A549 (cell line): ENCODE measurements at places on chromosomes 3 and 15. TPM values are rescaled to one million over a fixed set of nuclear protein-coding genes. Genes with fewer than 3 reads are reported as not detected.

SYNPR gene
- not detected in 3 replicates for polyA plus RNA-seq

PLA2G4F gene
- polyA plus RNA-seq = not detected in 3 replicates

CPA3 gene
- not detected in 3 replicates for polyA plus RNA-seq

SAMD7 gene
- polyA plus RNA-seq = not detected in 3 replicates

HGD gene
- 35.1 to 48.8 TPM (median 46.1 TPM) in 3 replicates for polyA plus RNA-seq

TMEM108 gene
- not detected in 3 replicates for polyA plus RNA-seq

WNT5A gene
- 0.55 to 1.3 TPM (median 1.1 TPM) in 3 replicates for polyA plus RNA-seq

GRK7 gene
- polyA plus RNA-seq = 0.03 TPM in 1 of 3 replicates, not detected in the others

PLSCR4 gene
- 5.8 to 10.1 TPM (median 8.3 TPM) in 3 replicates for polyA plus RNA-seq

SUSD5 gene
- 1.7 to 2.0 TPM (median 2.0 TPM) in 3 replicates for polyA plus RNA-seq

MKRN3 gene
- polyA plus RNA-seq = 3.3 to 4.7 TPM (median 3.6 TPM) in 3 replicates

FYCO1 gene
- polyA plus RNA-seq = 3.7 to 4.9 TPM (median 4.1 TPM) in 3 replicates

MINAR1 gene
- 0.71 to 0.87 TPM (median 0.71 TPM) in 3 replicates for polyA plus RNA-seq

EAF2 gene
- 3.6 to 4.3 TPM (median 4.1 TPM) in 3 replicates for polyA plus RNA-seq

SIDT1 gene
- 0.25 to 0.43 TPM (median 0.25 TPM) in 3 replicates for polyA plus RNA-seq

TMEM43 gene
- 41.1 to 45.5 TPM (median 42.1 TPM) in 3 replicates for polyA plus RNA-seq

PPP1R14D gene
- polyA plus RNA-seq = 0.21 to 0.46 TPM (median 0.45 TPM) in 3 replicates
